MG63 (cell line): ENCODE measurements at places on chromosomes 11 and 22.

- DNase-seq = no peak
Measured at GRCh38 chr22:37310815-37311595, 28.7 kb downstream of the CYTH4 start.

- DNase-seq = peak; percentile 76
Measured at GRCh38 chr11:64996710-64997380, at the start of gene BATF2. BATF2 (minus strand) TSS chr11:64996971; CDS start chr11:64996914, 57 bp downstream.

DNA sequence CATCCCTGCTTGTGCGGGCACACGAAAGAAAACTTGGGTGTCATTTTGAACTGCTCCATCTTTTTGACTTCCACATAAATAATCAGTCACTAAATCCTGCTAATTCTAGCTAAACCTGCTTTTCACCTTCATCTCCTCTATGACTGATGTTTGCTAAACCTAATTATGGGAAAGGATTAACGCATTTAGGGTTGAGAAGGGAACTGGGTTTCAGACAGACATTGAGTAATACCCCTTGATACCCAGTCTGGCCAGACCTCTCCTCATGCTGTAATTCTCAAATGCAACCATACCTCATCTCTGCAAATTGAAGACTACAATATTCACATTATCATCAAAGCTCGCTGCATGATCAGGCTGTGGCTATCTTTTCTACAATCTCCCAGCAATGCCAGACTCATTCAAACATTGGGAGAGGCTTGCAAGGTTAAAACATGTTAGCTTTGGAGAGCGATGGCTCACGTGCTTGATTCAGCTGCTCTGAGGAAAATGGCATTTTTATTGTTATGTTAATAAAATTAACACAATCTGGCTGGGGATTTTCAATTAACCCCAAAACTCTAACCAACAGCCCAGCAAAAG lies 2.4 kb downstream of the HPS4 start:
- DNase-seq = no peak

DNA sequence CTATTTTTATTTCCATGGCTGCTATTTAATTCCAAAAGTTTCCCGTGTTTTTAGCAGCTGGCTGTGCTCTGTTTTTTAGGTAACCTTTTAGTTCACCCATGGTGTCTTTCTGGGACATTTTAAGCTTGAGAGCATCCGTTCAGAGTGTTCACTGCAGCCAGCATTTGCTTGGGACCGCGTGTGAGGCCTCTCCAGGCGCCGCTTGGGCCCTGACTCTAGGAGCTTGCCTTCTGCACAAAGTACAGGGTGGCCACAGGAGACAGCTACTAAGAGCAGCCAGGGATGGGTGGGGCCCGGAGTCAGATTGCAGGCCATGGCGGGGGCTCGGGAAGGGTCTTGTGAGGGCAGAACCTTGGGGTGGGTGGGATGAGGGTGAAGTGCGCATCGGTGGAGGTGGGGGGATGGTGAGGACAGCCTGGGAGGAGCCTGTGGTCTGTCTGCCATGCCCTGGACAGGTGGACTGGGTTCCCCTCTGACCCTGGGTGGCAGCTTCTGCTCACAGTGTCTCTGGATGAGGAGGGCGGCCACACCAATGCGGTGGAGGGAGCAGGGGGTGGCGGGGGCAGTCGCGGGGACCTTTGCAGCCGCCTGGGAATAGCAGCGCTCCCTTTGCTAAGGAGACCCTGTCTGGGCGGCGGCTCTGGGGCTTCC lies 288.1 kb downstream of the TBC1D22A start:
- DNase-seq = no peak

- DNase-seq = no peak
Measured at GRCh38 chr11:13947379-13947778, 15.1 kb upstream of the SPON1 start.

DNA sequence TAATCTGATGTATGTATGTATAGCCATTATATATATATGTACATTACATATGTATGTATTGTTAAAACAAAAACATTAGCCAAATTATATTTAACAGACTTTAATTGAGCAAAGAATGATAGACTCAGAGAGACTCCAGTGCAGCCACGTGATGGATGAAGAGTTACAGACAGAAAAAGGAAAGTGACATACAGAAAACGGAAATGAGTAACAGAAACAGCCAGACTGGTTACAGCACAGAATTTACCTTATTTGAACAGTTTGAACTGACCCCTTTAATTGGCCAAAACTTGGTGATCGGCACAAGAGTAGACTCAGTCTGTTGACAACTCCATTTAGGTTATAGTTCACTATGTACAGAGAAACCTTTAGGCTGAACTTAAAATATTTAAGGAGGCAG lies 35.0 kb downstream of the CHORDC1 start:
- no peak for DNase-seq

DNA sequence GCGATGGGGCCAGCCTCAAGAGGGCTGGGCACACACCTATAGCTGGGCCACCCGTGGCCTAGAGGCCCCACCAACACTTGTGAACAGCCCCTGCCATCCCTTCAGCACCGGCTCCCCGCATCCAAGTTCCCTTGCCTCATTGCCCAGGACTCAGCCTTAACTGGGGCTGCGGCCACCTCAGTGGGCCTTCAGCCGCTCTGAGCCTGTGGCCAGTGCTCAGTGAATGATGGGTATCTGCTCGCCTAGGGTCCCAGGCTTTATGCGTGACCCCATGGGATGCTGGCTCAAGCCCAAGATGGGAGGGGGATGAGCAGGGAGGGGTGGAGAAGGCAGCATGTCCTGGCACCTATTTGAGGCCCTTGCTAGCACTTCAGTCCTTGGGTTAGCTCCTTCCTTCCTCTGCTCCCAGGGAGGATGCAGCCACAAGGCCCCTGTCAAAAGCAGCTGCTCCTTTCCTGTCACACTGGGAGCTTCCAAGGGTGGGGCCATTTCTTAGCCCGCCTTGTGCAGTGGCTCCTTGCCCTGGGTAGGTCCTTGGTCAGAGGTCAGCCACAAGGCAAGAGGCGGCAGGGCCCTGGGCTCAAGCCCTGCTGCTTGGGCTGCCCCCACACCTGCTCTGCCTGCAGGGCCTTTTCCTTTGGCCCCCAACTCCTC lies 31.8 kb downstream of the GNAZ start:
- no peak for DNase-seq

- peak; percentile 82 for DNase-seq
Measured at GRCh38 chr11:70545610-70545912, 147.2 kb downstream of the CTTN start.

DNA sequence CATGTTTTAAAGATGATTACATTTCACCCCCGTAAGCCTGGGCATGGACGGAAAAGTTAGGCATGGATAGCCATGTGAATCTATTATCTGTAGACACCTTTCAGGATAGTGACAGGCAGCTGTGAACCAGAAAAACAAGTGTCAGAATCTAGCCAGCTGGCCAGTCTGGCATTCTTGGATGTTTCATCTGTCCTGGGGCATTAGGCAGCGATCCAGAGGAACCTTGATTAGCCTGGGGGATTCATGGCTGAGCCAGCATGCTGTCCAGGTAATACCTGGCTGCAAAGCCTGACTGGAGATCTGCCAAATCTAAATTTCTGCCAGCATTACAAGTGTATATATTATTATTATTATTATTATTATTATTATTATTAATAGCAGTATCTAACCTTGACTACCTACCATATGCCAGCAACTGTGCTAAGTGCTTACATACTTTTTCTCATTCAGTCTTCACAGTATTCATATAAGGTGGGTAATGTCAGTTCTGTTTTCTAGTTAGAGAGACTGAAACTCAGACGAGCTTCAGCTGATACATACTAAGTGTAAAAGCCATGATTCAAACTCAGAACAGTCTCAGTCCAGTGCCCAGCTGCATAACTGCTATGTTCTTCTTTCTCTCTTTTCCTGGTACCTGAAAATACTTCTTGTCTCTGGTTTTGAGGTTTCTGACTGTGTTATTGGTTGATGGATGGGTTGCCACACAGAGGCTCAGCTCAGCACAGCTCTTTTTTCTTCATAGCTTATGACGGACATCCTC lies 12.8 kb downstream of the BMAL1 start:
- DNase-seq = no peak

- DNase-seq = no peak
Measured at GRCh38 chr22:43000441-43001175, 14.3 kb downstream of the PACSIN2 start.

DNA sequence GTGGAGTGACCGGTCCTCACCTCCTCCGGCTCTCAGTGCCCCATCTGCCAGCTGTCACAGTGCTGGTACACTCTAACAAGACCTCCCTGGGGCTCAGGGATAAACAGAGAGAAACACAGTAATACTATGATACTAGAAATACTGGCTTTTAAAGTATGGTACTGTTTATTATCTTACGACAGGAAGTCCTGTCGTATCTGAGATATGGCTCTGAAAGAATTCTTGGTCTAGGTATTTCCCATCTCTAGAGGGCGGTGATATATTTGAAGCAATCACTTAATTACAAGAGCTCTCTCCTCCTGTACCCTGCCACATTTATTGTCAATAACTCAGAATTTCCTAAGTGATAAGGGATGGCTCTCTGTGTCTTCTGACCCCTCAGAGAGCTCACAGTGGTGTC lies 119.1 kb downstream of the RRM1 start:
- no peak for DNase-seq

DNA sequence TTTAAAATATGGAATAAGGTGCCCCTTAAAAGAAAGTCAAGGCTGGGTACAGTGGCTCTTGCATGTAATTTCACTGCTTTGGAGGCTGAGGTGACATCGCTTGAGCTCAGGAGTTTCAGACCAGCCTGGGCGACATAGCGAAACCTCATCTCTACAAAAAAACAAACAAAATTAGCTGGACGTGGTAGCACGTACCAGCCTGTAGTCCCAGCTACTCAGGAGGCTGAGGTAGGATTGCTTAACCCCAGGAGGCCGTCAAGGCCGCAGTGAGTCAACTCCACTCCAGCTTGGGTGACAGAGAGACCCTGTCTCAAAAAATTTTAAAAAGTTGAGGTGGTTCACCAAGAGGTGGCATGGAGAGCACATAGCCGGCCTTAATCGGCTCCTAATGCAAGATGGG lies 17.7 kb upstream of the ADORA2A start:
- DNase-seq = no peak

GRCh38 chr11:14529321-14529720 lies 9.1 kb upstream of the PSMA1 start:
- DNase-seq = no peak

DNA sequence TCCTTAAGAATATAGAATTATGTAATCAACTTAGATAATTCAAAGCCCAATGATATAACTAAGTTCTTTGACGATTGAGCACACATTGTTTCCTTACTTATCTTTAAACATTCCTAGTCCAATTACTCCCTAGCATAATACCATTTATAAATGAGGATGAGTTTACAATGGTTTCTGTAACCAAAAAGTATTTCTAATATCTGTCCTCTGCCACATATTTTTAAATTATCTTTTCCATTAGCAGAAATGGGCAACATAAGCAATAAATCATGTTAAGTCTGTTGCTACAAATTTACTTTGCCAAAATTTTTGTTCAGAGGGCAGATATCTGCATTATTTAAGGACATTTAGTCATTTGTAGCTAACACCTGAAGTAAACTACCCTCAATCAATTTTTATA lies 6.7 kb downstream of the CREBZF start:
- DNase-seq = no peak

DNA sequence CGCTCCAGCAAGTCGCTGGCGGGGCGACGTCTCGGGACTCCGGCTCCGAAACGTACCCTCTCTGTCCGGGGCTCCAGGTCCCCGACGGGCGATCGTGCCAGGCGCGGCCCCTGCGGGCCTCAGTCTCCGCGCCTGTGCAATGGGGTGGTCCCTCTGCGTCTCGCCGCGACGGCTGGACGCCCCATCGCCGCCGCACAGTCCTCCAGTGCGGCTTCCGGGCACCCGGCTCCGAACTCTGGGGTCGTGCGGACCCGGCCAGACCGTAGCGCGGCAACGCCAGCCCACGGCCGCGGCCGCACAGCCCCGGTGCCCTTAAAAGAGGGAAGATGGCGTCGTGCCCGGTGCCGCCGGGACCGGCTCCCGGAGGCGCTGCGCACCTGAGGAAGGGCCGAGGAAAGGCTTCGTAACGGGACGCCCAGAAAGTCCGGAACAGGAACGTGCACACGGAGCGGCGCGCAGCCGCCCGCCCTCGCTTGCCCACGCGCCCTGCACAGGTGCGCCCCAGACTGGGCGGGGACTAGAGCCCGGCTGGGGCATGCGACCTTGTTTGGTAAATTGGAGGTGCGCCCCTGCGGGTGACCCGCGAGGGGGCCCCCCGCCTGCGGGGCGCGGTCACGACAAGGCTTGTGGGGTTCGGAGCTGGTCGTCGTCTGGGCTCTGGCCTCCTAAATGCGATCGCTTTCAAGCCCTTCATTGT lies 525 bp downstream of the BIK start:
- no peak for DNase-seq

DNA sequence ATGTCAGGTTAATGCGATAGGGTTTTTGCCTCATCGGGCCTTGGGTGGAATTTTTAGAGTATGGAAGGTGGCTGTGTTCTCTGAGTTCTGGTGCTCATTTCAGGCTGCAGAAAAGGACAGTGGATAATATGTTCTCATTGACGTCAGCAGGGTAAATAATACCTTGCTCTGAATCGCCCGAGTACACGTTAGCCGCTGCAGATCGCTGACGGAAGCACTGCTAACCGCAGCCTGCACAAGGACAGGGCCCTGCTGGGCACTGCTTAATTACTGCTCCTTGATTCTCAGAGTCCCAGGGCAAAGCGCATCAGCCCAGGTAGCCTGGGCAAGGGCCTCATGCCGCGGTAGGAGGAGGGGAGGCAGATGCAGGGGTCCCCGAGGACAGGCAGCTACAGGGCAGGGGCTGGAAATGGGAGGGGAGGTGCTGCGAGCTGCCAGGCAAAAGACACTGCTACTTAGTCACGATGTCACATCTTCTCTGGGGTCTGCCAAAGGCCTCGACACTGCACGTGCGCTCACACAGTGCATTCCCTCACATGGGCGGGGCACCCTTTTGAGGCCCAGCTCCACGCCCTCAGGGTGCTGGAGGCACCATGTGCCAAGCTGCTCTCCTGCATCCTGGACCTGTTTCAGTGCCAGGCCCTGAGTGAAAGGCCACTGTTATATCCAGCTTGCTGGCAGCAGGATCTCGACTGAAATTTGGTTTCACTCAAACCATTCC lies 35.2 kb downstream of the PPP2R1B start:
- peak; percentile 81 for DNase-seq

GRCh38 chr22:23242473-23243001 lies 62.2 kb downstream of the BCR start:
- DNase-seq = peak; percentile 36

DNA sequence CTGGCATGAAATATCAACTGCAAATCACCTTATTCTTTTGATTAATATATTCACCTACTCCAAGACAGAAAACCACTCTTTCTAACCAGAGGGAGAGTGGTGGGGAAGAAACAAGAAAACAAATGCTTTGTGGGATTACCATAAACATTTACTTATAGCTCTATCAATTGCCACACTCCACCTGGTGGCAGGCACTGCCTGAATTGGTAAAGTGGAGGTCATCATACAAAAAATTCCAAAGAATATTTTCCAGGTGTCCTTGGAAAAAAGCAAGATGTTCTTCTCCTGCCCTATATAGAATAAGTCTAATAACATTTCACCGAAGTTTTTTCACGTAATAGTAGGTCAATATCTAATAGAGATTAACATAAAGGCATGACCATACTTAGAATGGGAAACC lies 45.3 kb downstream of the PHF21A start:
- DNase-seq = no peak

- DNase-seq = peak; percentile 40
Measured at GRCh38 chr22:39144101-39144767, 8.2 kb downstream of the CBX7 start.
